ELR (cell line): ENCODE measurements at places on chromosomes 16 and 17.

DNA sequence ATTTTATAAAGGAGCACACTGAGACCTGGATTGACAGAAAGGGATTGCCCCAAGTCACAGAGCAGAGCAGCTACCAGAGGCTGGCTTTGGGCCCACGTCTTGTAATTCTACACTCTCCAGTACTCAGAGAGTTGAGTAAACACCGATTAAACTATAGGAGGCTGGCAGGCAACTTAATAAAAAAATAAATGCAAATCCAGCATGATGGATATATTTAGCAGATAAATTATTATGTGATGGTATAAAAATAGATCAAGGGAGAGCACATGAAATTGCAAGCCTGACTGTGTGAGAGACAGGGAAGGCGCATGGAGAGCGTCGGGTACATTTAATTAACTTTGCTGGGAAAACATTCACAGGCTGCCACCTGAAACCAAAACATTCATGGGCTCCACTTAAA, 87.7 kb upstream of the CCL2 start:
- no peak for DNase-seq

DNA sequence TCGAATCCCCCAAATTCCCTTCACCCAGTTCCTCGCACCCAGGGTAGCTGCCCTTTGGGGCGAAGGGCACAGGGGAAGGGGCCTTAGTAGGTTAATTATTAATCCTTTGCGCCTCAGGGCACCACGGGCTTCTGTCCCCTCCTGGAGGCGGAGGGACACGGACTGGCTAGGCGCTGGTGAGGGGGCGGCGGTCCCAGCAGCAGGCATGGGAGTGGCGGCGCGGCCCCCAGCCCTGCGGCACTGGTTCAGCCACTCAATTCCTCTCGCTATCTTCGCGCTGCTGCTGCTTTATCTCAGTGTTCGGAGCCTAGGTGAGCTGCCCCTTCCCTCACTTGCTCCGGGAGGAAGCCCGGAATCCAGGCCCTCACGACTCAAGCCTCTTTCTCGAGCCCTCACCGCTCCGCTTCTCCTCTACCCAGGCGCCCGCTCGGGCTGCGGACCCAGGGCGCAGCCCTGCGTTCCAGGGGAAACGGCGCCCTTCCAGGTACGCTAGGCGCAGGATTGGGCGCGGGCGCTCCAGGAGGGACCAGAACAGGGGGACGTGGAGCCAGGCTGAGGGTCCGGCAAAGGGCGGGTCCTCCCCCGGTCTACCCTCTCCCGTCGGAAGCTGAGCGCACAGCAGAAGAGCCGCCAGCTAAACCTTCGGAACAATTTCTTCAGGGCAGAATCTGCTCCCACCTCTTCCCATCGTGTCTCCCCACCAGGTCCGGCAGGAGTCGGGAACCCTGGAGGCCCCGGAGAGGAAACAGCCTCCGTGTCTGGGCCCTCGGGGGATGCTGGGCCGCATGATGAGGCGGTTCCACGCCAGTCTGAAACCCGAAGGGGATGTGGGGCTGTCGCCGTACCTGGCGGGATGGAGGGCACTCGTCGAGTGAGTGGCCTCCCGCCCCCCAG, at the start of gene GLTPD2:
TSS of gene GLTPD2 (plus strand) at position 158 of the 894 bp plus-strand sequence. CDS start at position 206, 48 bp downstream.
- DNase-seq = no peak

- no peak for DNase-seq
Observed at GRCh38 chr16:8716592-8716991, 42.2 kb downstream of the ABAT start.

DNA sequence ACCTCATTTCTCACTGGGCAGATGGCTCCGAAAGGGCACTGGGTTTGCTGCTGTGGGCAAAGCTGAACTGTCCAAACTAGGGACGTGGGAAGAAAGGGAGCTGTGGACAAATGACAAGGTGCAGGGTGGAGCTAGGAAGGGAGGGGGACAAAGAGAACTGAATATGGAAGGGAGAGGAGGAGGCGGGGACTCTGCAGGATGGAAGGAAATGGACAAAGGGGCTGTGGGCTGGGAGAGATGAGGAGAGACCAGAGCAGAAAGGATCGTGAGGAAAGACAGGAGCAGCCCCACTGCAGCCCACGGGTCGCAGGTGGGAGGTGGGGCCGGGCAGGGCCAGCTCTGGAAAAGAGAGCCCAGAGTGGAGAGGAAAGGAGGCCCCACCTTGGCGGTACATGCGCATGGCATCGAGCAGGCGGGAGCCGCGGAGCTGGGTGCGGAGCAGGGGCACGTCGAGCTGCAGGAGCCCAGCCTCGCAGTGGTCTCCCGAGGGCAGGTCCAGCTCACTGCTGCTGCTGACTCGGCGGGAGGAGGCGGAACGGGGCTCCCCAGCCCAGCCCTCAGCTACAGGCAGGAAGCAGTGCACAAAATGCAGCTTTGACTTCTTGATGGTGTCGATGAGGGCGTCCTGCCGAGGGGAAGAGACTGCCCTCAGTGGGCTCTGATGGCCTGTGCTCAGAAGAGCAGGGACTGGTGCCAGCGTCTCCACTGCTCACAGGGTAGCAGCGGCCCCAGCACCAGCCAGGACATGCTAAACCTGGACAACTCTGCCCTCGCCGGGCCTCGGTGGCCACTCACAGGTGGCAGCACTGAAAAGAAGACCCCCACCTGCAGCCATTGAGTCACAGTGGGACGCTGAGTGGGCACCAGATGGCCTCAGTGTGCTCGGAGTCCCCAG, 66.8 kb downstream of the PIPOX start:
- DNase-seq = no peak

DNA sequence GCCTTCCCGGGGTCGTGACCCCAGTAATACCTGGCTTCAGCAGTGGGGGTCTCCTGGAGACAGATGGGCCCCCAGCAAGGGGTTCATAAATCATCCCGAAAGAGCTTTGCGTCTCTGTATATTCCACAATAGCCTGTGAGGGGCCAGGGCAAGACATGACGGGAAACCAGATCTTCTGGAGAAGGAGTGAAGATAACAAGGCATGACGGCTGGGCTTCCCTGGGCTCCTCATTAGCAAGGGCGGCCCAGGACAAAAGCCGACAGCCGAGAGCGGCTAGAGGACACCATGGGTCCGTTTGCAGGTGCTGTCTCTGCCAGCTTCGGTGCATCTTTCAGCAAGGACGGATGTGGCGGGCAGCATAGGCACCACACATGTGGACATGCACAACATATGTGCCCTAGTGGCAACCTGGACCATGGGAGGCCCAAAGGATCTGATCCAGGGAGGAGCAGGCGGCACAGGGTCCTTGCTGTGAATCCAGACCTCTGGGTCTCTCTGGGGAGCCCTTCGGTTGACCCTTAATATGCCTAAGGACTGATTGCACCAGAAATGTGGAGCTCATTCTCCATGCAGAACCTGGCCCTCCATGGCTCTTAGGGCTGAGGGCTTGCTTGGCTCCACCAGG, 136.9 kb upstream of the FOXF1 start:
- DNase-seq = no peak
